ENCODE measurements at places on chromosomes 1 and 21.

- no peak for DNase-seq
Measured at GRCh38 chr1:15808955-15809354, 1.5 kb upstream of the UQCRHL start.

DNA sequence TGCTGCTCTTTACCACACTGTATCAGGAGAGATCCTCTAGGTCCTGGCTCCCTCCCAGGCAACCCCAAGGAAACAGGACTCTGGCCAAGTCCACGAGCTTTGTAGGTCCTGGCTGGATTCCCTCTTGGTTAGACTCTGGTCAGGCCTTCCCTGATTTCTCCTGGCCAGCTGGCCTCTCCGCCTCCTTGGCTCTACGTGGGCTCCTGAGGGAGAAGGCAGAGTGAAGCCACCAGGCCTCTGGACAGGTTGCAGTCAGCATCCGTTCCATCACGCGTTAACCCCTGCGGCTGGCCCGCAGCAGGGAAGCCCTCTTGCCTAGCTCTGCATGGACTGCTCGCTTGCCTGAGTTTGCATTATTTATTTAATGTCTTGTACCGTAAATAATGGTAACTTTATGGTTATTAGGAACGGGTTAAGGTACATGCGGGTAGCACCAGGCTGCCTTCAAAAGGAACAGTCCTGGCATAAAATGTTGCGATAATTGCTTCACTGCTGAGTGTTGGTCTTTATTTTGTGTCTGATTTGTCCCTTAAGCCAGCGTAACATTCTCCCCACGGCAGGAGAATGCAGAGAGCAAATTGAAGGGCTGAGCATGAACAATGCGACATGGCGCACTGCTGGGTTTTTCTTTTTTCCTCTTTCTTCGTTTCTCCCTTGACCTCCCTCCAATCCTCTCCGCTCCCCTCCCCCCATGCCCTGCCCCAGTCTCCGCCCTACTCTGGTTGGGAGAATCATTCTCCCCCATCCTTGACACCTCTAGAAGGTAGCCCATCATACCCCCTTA lies 100.3 kb downstream of the RNF220 start:
- no peak for DNase-seq

DNA sequence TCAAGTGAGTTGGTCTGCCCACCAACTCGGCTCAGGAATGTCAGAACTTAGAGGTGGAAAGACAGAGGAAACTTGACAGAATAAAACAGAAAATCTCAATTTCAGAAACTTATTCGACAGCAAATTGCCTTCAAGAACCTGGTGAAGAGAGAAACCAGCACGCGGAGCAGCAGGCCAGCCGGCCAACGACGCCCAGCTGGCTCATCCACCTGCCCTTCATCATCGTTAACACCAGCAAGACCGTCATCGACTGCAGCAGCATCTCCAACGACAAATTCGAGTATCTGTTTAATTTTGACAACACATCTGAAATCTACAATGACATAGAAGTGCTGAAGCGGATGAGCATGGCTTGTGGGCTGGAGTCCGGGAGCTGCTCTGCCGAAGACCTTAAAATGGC lies 350.8 kb upstream of the CAMK1G start:
- DNase-seq, result no peak

DNA sequence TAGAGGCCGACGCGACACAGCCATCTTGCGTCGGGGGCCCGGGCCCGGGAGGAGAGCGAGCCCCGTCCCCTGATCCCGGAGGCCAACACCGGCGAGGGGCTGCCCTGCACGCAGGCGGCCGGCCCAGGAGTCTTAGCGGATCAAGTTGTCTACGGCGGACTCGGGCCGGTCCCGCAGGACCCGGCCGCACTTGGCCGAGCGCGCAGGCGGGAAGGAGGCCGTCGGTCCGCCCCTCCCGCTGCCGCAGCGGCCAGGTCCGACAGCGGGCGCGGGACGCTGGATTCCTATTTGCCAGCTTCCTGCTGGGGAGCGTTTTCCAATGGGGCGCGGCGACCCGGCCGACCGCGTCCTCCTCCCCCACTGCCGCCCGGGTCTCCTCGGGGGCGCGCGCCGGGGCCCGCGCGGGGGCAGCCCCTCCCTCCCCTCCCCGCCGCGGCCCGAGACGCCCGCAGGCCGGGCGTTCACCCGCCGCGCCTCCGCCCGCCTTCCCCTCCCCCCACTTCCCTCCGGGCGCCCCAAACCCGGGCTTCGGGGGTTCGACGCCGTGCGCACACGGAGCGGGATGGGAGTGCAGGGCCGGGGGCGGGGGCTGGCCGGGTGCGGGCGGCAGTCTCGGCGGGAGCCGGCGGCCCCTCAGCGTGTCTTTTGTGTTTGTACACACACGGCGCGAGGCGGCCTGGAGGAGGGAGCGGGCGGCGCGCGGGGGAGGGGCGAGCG lies 517 bp upstream of the H3-3A start:
- DNase-seq, result peak; percentile 79

GRCh38 chr1:244968881-244969280 lies 104.5 kb upstream of the HNRNPU start:
- DNase-seq, result no peak

DNA sequence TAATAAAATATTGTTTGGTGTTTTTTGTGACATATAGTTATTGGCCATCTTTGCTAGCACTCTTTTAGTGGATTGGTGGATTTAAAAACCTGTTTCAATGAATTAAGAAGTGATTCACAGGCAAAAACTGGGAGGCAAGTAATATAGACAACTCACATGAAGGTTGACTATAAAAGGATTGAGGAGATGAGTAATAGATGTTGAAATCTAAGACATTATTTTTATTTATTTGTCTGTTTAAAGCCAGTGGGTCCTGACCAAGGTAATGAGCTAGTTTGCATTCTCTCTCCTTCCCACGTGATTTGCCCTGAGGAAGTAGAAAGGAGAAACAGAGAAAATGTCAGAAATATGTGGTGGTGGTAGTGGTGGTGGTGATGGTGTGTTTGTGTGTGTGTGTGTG lies 351.5 kb upstream of the ZP4 start:
- no peak for DNase-seq

DNA sequence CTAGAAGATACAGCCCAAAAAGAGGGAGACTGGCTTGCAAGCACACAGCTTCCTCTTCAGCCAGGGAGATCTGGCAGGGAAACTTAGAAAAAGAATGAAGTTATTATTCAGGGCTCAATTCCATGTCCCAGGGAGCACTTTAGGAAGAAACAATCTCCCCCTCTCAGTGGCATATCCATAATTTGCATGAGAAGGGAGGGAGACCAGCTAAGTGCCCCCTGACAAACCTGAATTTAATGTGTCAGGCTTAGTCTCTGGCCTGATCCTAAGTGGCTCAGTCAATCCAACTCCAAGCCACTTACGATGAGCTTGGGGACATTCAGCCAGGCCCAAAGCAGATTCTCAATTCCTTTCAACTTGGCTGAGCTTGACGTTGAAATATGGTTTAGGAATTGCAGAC lies 17.7 kb upstream of the KCND3 start:
- no peak for DNase-seq

- DNase-seq, result no peak
Measured at GRCh38 chr1:228100822-228101613, 2.1 kb downstream of the C1orf35 start.

- DNase-seq, result peak; percentile 76
Measured at GRCh38 chr1:110190282-110190929, 19.7 kb upstream of the KCNC4 start.

DNA sequence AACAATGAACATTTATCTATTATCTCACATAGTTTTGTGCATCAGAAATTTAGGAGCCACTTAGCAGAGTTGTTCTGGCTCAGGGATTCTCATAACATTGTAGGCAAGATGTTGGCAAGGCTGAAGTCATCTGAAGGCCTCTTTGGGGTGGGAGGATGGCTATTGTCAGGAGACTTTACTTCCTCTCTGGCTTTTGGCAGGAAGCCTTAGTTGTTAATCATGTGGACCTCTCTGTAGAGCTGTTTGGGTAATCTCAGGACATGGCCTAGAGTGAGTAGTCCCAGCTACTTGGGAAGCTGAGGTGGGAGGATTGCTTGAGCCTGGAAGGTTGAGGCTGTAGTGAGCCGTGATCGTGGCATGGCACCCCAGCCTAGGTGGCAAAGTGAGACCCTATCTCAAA lies 40.2 kb downstream of the RASAL2 start:
- no peak for DNase-seq

DNA sequence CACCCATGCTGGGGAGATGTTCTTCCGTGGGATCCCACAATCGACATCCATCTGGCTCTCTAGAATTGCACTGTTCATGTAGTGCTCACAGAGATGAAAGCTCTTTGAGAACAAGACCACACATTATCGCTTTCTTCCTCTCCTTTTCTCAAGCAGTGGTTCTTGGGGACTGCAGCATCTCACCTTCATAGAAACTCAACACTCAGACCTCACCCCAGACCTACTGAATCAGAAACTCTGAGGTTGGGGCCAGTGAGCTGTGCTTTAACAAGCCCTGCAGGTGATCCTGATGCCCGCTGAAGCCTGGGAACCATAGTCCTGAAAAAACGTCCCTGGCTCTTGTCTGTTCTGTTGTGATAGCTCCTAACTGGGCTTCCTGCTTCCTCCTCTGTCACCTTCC lies 251.3 kb upstream of the FGGY start:
- no peak for DNase-seq

GRCh38 chr1:161267321-161267720 lies 8.8 kb downstream of the PCP4L1 start:
- DNase-seq, result no peak

- peak; percentile 53 for DNase-seq
Measured at GRCh38 chr1:32724678-32725614, 22.4 kb upstream of the SYNC start.

DNA sequence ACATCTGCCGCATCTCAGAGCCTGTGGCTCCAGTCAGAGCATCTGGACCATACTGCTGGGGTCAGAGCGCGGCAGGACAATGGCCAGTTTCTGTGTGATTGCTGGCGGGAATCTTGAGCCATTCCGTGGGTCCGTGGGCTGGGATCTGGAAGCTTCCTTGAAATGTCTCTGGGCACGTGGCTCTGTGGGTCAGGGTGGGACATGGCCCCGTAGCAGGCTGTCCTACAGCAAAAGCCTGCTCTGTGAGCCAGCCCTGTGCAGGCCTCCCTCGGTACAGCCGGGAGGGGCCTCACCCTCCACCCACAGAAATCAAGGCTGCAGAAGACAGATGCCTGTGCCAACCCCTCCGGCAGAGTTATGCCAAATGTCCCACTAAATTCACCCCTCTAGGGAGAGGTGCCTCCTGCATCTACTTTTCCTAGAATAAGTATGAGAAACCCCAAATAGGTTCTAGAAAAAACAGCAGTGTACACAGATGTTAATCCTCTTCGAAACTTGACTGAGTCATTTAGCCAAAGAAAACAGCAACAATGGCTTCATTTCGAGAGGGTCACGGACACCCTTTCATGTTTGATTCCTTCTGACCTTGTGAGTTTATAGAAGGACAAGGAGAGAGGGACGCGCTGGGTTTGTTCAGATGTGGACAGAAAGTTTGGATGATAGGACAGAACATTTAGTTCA lies 27.8 kb downstream of the COL18A1 start:
- DNase-seq, result no peak

DNA sequence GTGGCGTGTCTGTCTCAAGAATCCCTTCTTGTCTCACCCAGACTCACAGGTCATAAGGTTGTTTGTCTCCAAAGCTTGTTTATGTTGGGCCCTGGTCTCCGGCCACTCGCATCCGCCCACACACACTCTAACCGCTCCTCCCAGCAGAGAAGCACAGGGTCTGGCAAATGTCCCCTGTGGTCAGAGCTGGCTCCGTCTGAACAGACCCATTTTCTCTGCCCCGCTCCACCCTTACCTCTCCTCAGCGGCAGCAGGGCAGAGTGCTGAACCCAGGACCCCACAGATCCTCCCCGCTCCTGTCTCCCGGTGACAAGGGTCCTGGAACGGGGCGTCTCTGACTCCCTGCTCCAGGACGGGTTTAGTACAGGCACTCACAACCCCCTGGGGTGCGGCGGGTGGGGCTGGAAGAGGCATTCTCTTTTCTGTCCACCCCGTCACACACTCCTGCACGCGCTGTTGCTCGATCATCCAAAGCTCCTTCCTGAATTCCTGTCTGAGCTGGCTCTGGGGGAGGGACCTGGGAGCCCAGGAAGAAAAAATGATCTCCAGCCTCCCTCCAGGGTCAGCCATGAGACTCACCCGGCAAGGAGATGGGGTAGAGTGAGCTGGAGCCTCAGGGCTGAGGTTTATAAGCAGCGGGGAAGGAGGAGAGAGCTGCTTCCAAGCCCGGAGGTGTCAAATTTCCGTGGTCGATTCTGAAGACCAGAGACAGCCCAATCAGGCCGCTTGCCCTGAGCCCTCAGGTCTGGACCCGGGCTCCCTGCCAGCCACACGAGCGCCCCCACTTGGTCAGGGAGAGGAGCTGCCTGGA lies at the start of gene S100A13:
Gene S100A13 (minus strand): TSS at position 602 of the 811 bp plus-strand sequence. CDS start 1,033 bp downstream, outside the sequence.
- peak; percentile 98 for DNase-seq

DNA sequence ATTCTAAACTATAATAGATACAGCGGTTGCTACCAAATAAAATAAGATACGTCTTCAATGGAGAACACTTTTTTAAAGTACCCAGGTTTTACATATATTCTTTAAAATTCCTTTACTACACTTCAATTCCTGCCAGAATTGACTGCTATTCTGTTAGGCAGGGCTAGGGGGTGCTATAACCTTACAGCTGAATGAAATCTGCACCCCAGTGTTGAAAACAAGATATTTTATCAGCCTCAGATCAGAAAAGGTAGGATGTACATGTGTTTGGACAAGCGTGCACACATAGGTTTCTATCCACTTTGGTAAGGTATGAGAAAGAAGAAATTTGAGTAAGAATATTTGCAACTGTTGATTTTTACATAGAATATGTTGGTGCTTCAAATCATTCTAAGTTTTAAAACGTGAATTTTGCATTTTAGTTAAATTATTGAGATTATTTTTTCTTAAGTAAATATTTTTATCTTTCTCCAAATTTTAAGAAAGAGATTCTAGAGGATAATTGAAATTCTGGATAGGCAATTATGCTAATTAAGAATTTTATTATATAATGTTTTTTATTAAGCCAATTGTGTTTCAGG lies 490.8 kb upstream of the ADGRL4 start:
- DNase-seq, result no peak

- DNase-seq, result peak; percentile 37
Measured at GRCh38 chr1:41380979-41381691, 19.9 kb downstream of the FOXO6 start.

- DNase-seq, result no peak
Measured at GRCh38 chr1:47431534-47431933, 6.3 kb upstream of the FOXD2 start.

- no peak for DNase-seq
Measured at GRCh38 chr21:42668298-42668992, 15.0 kb downstream of the PDE9A start.

GRCh38 chr21:29077651-29078090 lies 4.2 kb upstream of the CCT8 start:
- peak; percentile 47 for DNase-seq

GRCh38 chr1:172398193-172398592 lies 22.3 kb upstream of the C1orf105 start:
- no peak for DNase-seq

DNA sequence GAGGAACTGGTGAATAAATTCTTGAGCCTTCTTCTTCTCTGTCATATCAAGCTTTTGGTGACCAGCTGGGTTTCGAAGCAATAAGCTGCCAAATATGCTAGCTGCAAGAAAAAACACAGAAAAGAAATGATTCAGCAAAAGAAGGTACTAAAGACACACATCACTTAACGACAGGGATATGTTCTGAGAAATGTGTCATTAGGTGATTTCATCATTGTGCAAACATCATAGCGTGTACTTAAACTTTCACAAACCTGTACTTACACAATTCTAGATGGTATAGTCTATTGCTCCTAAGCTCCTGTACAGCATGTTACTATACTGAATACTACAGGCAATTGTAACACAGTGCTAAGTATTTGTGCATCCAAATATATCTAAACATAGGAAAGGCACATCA lies 2.9 kb upstream of the MTF1 start:
- no peak for DNase-seq

All from SHP77 (cell line).